ENCODE measurements at places on chromosomes 16 and 17.

- peak; percentile 42 for DNase-seq
Measured at GRCh38 chr17:69654981-69655855, 240.7 kb downstream of the MAP2K6 start.

GRCh38 chr16:61320791-61321190 lies 715.4 kb downstream of the CDH8 start:
- DNase-seq = no peak

- no peak for DNase-seq
Measured at GRCh38 chr17:48610282-48611211, at the start of gene HOXB7. Gene HOXB7 (minus strand): TSS chr17:48611017. CDS start chr17:48610918, 99 bp downstream.

- no peak for DNase-seq
Measured at GRCh38 chr16:1137604-1138003, 15.3 kb upstream of the CACNA1H start.

DNA sequence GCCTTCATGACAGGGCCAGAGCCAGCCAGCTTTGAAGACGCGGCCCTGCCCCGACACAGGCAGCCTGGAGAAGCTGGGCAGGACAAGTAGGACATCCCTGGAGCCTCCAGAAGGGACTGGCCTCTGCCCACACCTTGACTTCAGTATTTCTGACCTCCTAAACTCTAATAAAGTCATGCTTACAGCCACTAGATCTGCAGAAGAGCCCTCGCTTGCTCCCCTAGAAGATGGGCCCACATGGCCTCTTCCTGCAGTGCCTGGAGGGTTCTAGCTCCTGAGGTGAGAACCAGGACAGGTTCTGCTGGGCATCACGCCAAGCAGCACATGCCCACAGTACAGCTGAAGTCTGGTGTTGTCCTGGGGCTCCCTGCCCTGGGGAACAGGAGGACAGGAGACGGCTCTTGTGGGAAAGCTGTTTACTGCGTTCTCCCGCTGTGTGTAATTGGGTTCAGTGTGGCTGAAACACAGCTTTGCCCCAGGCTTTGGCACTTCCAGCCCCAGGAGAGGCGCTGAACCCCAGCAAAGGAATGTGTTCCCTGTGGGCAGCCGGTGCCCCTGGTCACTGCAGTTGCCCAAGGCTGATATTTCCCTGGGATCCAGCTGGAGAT lies 2.6 kb downstream of the APRT start:
- DNase-seq = no peak
